Fibroblast of mammary gland (primary cell): ENCODE measurements at places on chromosomes 16 and 17.

DNA sequence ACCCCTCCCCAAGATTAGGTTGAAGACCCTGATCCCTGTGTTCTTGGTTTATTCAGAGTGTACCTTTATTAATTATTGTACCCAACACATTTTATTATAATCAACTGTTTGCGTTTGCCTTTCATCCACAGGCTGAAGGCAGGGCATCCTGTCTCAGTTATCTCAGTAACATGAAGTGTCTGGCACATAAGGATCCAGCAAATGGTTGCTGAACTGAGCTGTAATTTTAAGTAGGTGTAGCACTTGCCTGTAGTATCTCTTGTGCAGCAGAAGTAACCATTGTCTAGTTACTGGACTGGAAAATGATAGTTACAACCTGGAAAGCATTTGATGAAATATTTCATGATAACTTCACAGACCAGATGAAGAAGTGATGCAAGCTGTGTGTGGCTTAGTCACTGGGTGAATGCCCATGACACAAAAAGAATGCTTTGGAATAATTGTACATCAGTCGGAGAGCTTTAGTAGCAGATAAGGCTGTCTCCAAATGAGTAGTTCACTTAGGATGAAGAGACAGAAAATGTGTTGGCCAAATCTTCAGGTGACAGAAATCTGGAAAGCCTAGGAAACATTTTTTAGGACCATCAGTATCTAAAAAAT, 56.6 kb downstream of the ESRP2 start:
- peak; percentile 15 for DNase-seq

DNA sequence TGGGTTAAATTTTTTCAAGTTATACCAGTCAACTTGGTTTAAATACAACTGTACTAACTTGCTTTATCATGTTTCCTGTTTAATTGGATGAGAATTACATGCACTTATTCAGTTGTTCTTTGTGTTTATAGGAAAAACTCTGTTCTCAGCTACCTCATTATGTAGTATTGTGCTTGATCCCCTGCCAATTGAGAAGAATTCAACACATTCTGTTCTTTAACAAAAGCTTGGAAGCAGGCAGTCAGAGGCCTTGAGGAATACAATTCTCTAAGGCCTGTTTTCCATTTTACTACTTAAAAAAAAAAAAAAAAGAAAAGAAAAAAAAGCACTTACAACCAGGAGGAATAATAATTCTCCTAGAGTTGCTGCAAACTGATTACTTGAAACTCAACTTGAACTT, 60.6 kb upstream of the CMIP start:
- DNase-seq = no peak

DNA sequence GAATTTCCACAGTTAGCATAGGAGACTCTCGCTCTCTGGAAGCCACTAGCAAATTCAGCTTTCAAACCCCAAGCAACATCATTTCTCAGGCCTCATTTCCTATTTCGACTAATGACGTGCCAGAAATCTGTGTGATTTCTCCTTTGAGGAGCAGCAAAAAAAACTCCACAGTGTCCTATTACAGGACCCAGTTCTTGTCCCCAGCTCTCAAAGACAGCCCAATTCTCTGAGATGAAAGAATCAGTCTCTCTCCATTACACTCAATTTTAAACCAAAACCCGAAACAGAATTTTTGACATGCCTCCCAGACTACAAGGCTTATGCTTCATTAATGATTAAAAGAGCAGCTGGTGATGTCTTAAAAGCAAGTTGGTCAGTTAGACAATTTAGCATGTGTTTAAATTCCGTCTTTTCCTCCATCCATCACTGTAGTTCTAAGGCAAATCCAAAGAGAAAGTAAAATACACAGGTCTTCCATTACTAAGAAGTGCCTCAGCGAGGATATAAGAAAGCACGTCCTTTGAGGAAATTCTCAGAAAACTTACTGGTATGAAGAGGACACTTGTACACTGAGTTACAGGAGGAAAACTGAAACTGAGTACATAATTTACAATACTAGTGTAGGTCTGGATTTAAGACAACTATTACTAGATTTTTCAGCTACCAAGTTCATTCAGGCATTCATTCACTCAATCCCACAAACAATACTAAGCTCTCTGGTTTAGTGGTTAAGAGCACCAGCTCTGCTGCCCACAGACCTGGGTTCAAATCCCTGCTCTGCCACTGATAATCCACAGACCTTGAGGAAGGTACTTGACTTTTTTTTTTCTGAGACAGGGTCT, 12.5 kb downstream of the TOM1L2 start:
- peak; percentile 45 for DNase-seq

- no peak for DNase-seq
Observed at GRCh38 chr16:373020-373598, 2.8 kb upstream of the MRPL28 start.

GRCh38 chr16:15464401-15465186, 30.2 kb downstream of the BMERB1 start:
- no peak for DNase-seq

- DNase-seq = no peak
Observed at GRCh38 chr17:33896263-33896662, 358.8 kb upstream of the CCL2 start.

DNA sequence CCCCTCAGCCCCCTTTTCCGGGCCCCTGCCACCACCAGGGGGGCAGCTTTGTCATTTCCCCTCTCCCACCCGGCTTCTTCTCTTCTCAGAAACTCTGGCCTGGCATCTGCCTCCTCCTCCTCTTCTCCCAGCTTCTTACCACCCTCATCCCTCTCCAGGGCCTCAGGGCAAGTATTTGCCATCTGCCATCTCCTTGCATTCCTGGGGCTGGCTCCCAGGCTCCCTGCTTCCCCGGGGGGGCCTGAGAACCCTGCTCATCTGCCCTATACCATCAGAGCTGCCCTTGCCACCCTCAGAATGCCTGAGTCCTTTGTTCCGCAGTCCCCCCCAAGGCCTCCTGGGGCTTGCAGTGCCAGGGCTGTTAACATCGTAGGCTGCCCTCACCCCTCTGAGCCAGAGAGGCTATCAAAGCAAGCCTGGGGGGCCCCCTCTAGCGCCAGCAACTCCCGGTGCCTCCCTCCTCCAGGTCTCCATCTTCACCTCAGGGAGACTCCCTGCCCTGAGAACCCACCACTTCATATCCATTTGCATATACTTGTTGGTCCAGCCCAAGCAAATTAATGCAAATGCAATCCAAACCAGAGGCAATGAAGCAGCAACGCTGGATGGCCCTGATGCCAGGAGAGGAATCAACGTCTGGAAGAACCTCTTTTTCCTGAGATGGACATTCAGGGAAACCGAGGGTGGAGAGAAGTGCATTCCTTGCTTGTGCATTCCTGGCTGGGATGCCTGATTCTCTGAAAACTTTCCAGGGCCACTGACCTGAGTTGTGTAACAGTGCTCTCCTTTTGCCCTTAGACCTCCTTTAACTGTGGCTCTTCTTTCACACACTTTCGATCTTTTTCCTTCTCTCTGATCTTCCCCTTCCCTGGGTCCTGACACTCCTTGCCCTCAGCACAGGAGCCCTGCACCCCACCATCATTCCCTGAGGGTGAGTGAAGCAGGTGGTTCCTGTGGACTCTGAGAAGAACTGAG, 20.7 kb upstream of the SP2 start:
- DNase-seq = no peak

DNA sequence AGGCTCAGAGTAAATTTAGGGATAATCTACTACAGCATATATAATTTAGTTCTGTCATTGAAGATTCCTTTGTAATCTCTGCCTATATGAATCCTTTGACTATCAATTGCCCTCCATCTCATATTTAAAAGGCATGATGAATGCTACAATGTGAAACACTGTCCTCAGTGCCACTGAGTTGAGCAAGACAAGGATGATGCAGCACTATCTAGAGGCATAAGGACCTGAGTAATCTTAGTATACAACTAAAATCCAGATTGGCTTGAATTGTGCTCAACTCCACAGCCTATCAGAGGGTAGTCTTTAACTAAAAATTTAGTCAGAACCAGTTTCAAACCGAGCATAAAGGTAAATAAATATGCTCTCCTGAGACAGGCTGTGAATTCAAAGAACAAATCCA, 11.6 kb upstream of the STRADA start:
- no peak for DNase-seq

GRCh38 chr17:34993031-34993430, 12.7 kb downstream of the LIG3 start:
- DNase-seq = no peak

DNA sequence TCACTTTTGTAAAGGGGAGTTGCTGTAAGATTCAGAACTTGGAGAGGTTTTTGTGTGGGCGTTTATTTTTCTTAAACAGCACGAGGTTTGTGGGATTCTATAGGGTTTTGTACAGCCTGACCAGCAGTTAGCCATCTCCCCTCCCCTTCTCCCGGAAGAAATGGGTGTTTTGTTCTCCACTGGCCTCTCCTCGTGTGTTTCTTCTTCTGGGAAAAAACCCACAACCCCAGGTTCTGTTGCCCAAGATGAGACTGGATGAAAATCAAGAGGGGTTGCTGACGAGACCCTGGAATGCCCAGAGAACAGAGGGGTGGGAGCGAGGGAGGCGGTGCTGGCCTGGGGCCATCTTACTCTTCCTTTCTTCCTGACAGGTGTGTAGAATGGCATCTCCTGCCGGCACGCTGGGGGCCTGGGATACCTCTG, 186.1 kb downstream of the MSI2 start:
- peak; percentile 29 for DNase-seq

- DNase-seq = no peak
Observed at GRCh38 chr16:69663846-69664245, 62.5 kb downstream of the NQO1 start.

DNA sequence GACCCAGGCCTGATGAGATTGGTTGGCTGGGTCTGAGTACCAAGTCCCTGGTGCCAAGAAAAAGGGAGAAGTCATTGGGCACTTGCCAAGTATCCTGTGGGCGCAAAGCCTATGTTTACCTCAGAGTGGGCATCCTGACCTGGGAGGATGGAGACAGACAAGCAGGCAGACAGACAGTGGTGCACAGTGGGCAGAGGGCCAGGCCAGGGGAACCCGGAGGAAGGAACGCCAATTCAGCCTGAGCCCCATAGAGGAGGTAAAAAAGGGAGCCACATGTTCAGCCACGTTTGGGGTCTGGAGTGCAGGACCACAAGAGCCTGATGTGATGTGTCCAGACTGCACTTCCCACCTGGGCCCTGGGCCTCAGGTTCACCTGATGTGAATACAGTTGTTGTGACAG, 5.4 kb downstream of the PHKG2 start:
- no peak for DNase-seq

GRCh38 chr16:24848065-24848464, 2.3 kb downstream of the SLC5A11 start:
- DNase-seq = peak; percentile 63

GRCh38 chr16:81470796-81471636, 26.4 kb downstream of the CMIP start:
- no peak for DNase-seq

DNA sequence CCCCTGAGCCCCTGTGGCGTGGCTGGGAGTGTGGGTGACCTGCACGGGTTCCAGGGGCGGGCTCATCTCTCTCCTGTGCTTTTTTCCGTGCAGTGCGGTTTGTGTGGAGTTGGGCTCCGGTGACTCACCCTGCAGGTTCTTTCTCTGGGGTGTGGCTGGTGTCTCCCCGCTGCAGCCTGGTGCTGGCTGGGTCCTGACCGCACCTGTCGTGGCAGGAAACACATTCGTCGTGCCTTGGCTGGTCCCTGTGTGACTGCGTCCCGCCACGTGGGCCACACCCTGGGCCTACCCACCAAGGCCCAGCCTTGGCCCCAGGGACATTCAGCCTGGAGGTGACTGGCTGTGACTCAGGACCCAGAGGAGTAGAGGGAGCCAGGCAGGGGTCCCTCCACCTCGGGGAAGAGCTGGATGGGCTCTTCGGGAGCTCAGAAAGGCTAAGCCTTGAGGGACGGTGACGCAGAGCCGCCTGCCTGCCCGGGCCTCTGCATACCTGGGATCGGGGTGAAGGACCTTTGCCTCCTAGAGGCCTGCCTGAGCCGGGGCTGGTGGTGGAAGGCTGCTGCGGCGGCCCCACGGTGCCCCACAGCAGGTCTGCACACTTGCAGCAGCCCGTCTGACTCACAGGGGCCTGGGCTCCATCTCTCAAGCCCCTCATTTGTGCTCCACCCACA, 7.8 kb downstream of the TRAF7 start:
- no peak for DNase-seq

- DNase-seq = peak; percentile 89
Observed at GRCh38 chr17:27294689-27295630, 1.0 kb downstream of the WSB1 start.

GRCh38 chr17:12472252-12473173, 193.2 kb upstream of the MYOCD start:
- no peak for DNase-seq

GRCh38 chr17:19264681-19265080, 27.5 kb downstream of the EPN2 start:
- no peak for DNase-seq

- DNase-seq = no peak
Observed at GRCh38 chr17:3979290-3979611, 15.0 kb upstream of the ATP2A3 start.

DNA sequence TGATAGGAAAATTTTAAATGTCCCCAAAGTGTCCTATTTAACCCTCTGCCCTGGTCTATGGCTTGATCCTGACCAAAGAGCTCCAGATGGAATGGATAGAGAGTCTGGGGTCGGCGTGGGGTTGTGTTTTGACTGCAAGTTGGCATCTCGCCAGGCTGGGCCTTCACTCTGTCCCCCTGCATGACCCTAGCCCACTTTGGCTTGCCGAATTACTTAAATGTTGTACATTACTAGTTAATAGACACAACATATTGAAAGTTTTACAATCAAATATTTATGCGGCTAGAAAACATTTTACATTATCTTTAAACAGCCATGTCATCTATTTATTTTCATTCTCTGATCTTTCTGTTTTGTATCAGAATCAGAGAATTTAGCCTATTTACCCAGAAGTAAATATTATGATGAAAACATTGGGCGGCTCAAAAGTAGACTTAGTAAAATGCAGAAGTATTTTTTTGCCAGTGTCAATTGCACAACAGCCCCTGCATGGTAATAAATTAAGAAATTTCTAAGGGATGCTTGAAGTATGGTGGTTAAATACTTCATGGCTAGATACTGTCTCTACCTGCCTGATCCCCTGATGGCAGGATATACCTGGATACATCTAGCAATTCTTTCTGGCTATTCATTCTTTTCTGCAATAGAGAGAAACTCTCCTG, 18.8 kb upstream of the MYOCD start:
- no peak for DNase-seq

DNA sequence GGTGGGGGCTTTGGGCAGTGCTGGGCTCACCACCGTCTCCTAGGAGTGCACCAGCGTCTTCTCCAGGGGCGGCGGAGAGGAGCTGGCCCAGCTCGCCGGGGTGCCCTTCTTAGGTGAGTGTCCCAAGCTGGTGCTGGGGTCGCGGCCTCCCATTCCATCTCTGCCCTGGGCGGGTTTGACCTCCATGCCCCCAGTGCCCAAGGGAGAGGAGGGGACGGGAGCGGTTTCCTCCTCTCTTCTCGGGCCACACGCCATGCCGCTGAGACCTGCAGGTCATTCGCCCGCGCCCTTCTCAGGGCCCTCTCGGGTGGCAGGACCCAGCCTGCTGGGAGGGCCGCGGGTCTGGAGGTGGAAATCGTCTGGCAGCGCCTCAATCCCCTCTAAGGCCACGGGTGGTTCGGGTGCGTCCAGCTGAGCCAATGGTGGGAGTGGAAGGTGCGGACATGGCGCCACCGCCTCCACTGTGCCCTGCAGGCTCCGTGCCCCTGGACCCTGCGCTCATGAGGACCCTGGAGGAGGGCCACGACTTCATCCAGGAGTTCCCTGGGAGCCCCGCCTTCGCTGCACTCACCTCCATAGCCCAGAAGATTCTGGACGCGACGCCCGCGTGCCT, 5.3 kb downstream of the IGFALS start:
- DNase-seq = no peak

- peak; percentile 57 for DNase-seq
Observed at GRCh38 chr17:2051061-2051932, 3.6 kb upstream of the HIC1 start.
